ENCODE measurements at places on chromosomes 6 and 20.

DNA sequence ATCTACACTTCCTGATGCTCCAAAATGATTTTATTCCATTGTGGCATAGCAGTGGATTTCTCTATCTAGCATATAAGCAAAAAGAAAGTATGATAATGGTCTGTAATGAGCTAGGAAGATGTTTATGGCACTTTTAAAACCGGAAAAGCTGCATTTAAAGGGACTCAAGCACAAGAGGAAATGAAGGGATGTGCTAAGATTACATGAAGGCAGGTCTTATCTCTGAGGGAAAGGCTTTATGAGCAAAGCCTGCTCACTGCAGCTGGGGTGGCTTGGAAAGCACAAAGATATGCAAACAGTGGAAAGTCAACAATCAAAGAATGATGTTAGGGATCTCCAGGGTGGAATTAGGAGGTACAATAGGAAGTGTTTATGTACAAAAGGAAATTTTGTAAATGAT, 138.2 kb downstream of the TENT5A start:
- DNase-seq = no peak

DNA sequence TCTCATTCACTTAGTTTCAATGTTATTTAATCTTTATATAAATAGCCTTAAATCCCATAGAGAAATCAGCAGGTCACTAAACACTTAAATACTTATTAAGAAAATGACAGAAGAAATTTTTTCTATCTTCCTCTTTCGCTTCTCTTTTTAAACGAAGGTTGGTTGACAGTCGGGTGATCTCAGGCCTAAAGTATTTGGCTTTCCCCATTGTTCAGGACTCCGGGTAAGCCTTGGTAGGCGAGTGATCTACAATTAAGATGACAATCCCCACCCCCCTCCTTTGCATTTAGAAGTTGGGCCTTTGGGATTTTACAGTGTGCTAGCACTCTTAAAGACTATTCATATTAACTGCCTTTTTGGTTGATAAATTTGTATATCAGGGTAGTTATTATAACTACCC, 19.7 kb upstream of the UTRN start:
- DNase-seq = no peak

- no peak for DNase-seq
Observed at GRCh38 chr20:12414446-12415274, 497.0 kb downstream of the BTBD3 start.

DNA sequence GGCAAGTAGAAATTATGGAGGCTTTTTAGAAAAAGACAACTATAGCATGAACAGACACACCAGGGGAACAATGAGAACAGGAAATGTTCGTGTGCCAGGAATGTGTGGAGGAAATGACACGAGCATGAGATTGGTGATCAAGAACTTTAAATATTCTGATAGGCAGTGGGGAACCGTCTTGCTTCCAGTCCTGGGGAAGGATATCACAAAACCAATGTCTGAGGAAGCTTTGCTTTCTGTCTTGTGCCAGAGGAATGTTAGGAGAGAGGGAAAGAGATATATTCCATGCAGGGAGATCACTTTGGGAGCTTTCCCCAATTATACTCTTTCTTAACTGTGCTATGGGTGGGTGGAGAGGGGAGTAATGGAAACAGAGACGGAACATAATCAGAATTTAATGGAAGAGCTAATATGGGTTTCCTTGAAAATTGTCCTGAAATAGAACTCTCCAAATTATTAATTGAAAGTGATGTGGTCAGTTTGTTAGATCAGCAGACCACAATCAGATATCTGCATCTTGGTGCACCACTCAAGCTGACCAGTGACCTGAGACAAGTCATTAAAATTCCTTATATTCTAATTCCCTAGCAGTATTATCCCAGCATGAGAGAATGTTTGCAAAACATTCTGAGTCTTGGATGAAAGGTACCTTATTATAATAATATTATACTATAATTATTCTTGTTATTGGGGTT, 178.2 kb downstream of the SOX4 start:
- no peak for DNase-seq

DNA sequence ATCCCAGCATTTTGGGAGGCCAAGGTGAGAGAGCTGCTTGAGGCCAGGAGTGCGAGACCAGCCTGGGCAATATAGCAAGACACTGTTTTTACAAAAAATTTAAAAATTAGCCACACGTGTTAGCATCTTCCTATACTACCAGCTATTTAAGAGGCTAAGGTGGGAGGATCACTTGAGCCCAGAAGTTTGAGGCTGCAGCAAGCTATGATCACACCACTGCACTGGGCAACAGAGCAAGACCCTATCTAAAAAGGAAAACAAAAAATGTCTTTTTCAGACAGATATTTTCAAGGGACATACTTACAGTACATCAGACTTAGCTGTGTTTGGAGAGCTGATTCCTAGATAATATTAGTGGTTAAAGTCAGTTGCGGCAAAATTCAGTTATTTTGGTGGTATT, 72.9 kb upstream of the XRN2 start:
- no peak for DNase-seq

- DNase-seq = peak; percentile 88
Observed at GRCh38 chr6:134640975-134641429, 308.9 kb downstream of the ALDH8A1 start.

DNA sequence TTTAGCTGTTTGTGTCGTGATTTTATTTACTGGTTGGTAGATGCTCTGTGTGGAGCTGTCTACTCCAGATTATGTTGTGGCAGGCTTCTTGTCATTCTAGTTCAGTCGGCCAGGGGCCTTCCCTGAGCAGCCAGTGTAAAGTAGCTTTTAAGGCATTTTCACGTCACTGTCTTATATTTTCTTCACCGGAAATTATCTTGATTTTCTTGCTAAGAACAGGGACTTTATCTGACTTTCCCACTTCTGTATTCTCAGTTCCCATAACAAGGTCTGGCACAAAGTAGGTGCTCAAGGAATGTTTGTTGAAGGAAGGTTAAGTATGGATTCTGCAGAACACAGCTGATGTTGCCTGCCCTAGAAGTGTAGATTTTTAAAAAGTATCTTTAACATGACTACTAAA, 868 bp downstream of the LTV1 start:
- peak; percentile 52 for DNase-seq

All from erythroblast (primary cell).